Right forelimb (tissue), 1 donor: ENCODE measurements at places on chromosomes 5 and 9.
A peak's percentile ranks its signal among the peaks of the same experiment; 100 is the strongest.

- no peak for DNase-seq
Observed at GRCh38 chr9:116233160-116233530, 79.6 kb downstream of the PAPPA start.

DNA sequence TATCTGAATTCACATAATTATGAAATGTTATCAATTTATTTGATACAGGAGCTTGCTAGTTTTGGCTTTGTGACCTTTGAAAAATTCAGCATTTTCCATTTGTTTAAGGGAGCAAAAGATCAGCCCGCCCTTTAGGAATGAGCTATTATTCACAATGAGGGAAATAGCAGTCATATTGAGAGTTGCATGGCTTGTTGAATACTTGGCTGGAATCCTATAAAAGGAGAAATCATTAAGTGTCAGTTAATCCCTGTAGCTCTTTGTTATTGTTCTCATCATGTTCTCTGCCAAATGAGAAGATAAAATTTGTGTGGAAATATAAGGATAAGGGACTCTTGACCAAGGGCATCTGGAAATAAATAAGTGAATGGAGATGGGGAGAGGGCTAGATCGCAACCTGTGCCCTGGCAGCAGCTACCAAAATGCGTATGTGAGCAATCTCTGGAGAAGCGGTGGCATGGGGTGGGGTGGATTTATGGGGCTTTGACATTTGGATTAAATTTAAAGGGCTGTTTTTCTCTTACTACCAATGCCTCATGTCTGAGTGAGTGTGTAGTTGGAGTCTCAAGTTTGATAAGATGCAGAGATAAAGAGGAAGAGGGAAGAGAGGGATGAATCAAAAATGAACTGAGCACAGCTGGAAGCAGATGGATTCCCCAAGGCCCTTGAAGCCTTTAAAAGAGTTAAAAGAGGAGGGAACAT lies 237.6 kb downstream of the NNT start:
- DNase-seq, result no peak

GRCh38 chr5:92580814-92581213 lies 1000.2 kb downstream of the NR2F1-AS1 start:
- no peak for DNase-seq

DNA sequence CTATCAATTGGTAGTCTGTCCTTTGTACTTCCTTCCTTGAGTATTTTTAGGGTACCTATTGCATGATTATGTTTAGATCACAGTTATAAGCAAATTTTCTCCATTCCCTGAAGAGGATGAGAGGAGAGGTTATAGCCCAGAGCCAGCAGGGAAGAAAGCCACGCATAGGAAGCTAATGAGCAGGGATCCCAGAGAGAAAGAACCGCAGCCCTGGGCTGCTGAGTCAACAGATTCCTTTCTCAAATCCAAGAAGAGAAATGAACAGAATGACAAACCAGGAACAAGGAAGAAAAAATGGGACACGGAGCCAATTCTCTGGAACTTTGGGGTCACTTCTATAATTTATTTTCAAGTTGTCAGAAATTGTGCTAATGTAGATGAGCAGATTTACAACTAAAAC lies 284.5 kb downstream of the RFX3 start:
- no peak for DNase-seq

- DNase-seq, result no peak
Observed at GRCh38 chr5:134022333-134022732, 17.6 kb upstream of the VDAC1 start.

DNA sequence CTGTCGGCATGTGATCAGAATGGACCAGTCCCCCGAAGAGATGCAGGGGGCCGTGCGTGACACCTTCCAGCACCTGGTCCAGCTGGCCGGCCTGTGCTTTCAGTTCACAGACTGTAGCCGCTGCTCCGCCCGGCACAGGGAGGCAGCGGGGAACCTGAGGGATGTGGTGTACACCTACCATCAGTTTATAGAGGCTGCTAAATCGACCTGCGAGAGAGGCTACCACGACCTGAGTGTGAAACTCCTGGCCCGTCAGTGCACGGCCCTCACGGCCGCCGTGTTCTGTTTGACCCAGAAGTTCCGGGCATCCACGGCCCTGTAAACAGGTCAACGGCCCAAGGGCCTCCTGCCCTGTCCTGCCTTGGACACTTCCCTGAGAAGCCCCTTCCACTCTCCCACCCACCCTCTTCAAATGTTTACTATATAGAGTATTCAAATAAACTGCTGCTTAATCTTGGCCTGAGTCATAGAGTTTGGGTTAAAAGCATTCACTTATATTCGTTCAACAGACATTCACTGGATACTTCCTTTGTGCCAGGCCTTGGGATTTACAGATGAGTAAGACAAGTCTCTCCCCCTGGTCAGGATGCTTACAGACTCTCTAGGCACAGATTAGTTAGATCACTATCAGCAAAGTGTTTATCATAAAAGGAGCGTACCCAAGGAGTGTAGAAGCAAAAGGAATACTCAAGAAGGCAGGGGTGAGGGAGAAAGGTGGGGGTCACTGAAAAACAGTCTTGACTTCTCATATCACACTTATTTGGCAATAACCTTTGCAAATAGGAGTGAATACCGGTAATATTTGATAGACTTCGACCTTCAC lies 6.9 kb upstream of the TRMT10B start:
- no peak for DNase-seq

- no peak for DNase-seq
Observed at GRCh38 chr5:158676642-158677469, 422.9 kb downstream of the EBF1 start.

DNA sequence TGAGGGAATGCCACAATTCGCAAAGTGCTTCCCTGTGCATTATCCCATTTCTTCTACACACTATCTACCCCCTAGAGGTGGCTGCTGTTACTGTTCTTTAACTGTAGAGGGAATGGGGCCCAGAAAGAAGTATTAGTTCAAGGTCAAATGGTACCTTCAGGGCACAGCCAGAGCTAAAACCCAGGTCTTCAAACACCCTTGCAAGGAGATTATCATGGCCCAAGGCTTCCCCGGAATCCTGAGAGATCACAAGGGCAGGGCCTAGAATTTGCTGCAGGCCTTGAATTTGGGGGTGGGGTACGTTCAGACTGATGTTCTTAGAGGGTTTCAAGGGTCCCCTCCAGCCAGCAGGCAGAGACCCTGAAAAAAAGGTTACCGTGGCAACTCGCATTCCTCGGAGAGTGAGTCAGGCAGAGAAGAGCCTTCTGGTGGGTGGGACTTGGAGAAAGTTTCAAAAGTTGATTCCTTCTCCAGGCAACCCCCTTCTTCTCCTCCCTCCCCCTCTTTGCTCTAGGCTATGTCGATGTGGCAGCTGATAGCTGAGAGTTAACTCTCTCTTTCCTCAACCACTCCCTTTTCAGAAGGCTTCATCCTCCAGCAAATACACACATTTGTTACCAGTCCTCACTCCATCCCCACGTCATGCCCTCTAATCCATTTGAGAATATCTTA lies 1.9 kb downstream of the SPARC start:
- peak; percentile 87 for DNase-seq

DNA sequence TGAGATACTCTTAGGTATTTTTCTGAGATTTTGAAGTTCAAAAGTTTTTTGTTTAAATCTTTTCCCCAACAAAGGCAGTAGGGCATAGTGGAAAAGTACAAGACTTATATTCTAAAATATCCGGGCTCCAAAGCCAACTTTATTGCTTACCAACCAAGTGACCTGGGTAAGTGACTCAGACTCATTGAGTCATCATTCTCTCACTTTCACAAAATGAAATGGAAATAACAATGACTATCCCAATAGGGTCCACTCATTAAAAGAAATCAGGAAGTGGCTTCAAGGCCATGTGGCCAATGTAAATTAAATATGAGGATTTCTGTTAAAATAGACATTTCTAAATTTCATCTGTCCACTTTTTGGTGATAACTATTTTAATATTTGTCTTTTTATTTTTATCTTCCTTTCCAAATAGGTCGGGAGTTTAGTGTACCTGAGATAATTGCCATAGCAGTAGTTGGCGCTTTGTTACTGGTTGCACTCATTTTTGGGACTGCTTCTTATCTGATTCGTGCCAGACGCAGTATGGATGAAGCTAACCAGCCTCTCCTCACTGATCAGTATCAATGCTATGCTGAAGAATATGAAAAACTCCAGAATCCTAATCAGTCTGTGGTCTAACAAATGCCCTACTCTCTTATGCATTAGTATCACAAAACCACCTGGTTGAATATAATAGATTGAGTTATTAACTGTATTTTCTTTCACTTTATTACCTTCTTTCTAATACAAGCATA lies 15.5 kb downstream of the TYRP1 start:
- no peak for DNase-seq
